NCI-H2171 (cell line): ENCODE measurements at places on chromosomes 4 and X.
A peak's percentile ranks its signal among the peaks of the same experiment; 100 is the strongest.

DNA sequence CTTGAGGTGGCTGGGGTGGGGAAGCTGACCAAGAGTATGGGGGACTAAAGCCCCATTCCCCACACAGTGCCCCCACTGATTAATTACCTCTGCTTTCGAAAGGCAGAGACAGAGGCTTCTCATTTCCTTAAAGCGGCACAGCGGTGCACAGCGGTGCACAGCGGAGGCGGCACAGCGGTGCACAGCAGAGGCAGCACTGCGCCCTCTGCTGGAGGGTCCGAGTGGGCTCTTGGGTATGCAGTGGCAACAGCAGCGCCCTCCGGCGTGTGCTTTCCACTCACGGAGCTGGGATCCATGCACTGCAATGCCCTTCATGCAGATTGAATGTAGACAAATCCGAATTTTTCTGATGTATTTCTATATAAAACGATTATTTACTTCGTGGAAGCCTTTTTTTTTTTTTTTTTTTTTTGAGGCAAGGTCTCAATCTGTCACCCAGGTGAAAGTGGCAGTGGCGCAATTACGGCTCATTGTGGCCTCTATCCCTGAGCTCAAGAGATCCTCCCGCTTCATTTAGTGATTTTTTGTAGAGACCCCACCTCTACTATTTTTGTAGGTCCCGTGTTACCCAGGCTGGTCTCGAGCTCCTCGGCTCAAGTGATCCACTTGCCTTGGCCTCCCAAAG, 19.7 kb upstream of the PRPS2 start:
- no peak for DNase-seq

- DNase-seq = no peak
Measured at GRCh38 chr4:2269618-2270163, 7.8 kb upstream of the MXD4 start.

DNA sequence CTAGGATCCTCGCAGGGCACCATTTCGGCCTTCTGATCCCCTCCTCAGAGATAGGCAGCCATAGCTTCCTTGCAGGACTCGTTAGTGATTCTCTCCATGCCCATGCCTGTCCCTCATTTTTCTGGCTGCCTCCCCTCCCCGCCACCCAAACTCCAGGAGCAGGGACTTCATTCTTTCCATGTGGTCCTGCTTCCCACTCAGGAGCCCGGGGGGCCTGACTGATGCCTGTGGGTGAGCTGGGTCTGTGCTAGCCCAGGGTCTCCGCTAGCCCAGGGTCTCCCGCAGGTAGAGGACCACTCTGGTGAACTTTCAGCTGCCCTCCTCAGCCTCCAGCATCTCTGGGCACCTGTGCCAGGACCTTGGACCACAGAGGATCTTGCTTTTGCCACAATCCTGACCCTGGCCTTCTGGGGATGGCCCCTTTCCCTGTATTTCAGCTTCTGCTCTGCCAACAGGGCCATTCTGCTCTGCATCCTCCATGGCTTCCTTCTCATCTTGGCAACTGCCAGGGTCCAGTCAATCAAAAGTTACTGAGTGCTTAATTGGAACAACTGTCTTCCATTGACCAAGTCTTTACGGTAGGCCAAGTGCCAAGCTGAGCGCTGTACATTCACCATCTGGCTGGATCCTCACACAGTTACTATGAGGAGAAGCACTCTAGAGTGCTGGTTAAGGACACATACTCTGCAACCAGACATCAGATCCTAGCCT, 152.2 kb downstream of the EFNB1 start:
- no peak for DNase-seq

DNA sequence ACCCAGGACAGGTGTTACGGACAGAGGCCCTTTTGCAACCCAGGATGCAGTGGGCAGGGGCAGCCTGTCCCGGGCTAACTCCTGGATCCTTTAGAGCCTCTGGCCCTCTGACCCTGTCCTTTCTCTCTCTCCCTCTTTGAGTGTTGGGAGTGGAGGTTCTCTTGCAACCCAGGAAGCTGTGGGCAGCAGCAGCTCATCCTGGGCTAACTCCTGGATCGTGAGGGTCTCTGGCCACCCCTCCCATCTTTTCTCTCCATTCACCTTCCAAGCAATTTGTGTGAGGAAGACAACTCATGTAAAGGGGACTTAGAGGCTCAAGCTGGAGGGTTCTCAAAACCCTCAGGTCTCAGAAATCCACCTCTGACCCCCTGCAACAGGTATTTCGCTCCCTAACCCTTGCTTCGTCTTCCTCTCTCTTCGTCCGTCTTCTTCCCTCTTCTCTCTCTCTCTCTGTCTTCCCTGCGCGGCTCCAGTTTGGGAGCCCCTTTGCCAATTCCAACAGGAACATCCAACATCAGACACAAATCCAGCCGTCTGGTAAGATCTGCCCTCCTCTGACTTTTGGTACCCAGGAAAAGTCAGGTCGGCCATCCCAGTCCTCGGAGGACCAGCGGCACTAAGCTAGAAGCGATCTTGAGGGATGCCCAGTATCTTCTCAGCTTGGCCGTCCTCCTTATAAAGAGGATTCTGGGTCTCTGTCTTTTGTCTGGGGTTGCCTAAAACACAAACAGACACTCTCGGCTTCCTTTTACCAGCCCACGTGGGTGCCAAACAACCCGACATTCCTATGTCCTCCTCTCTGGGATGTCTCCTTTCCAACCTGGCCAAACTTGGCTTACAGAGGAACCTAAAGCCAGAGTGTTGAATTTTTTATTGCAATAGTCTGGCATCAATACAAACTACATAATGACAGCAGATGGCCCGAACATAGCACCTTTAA, 7.9 kb downstream of the ASMTL start:
- DNase-seq = no peak

DNA sequence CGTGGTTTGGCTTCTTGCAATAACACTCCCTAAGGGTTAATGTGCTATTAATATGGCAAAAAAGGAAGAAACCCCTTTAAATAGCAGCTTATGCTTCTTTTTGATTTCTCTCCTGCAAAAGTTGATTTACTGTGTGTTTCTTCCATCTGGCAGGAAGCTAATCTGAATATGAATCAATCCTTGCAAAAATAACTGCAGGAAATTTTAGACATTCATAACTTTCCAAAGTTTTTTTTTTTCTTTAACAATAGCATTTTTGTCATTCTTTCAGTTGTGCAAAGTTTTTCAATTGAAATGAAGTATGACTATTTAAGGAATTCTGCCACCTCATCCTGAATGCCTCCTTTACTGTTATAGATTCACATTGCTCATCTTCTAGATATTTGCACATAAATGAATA, 115.6 kb downstream of the SPANXA1 start:
- DNase-seq = no peak

- DNase-seq = no peak
Measured at GRCh38 chrX:545452-545885, 85.1 kb upstream of the SHOX start.

GRCh38 chr4:169209388-169209883, 61.3 kb downstream of the SH3RF1 start:
- DNase-seq = no peak

DNA sequence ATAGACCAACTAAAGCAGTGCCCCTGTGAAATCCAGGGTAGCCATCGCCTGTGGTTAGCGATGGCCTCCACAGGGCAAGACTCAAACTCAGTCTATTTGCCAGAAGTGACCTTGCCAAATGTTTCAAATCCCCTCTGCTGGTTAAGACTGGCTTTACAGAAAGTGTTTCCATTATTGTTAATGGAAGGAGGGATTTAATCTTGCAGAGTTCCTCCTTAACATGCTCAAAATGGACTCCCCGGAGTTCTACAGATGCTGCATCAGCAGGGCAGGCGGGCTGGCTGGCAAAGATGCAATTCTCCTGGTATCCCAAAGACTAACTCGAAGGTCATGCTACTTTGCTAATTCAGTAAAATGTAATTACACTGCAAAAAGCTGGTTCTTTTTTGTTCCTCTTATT, 313.0 kb upstream of the SLC7A11 start:
- no peak for DNase-seq

GRCh38 chr4:45985038-45985437, 138.8 kb downstream of the GABRG1 start:
- DNase-seq = no peak

DNA sequence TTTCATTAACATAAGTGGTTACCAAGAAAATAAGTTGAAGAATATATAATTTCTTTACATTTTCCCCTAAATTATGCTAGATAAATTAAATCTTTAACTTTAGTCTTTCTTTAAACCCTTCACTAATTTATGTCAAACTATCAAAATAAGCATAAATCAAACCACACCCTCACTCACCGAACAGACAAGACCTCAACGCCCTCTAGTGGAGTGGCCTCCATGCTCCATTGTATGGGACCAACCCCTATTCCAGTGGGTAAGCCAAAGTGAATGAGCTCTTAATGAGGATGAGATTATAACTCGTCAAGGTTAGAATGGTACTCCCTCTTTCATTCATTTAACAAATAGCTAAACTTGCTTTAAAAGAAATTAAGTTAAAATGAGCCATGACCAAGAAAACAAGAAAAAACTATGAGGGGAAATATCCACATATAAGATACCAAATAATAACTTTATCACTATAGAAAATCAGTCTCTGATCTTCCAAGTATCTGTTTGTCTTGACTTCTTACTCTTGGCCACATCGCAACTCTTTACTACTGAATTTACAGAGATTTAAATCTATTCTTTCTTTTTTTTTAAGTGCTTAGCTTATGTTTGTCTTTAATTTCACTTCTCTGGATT, 15.6 kb upstream of the BBS12 start:
- DNase-seq = no peak

DNA sequence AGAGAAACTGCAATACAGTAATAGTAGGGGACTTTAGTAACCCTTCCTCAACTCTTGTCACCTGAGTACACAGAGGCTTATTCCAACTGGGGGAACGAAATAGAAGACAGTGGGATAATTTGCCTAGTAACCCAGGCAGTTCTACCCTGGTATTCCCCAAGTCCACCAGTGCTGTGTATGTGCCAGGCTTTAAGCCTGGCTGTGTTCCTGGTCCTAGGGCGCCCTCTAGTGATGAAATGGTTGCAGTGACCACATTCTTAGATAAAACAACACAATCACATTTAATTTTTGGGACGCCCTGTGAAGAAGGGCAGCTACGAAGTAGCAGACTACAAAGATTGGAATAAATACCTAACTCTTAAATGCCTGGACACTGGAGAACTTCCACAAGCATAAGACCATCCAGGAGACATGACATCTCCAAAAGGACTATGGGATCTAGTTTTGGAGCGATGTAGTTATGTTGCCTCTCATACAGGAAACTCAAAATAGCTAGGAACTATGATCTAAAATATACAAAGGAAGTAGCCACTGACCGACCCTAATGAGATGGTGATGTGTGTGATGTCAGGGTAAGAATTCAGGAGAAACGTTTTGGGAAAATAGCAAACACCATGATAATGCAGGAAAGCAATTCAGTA, 288.5 kb upstream of the ZCCHC13 start:
- DNase-seq = peak; percentile 2

- DNase-seq = no peak
Measured at GRCh38 chrX:138877746-138878145, 166.2 kb upstream of the FGF13 start.

- no peak for DNase-seq
Measured at GRCh38 chr4:119303587-119304305, 18.2 kb downstream of the FABP2 start.

GRCh38 chrX:130563476-130563875, 161.7 kb downstream of the RBMX2 start:
- DNase-seq = no peak

GRCh38 chr4:138789796-138790195, 225.8 kb upstream of the NOCT start:
- no peak for DNase-seq

DNA sequence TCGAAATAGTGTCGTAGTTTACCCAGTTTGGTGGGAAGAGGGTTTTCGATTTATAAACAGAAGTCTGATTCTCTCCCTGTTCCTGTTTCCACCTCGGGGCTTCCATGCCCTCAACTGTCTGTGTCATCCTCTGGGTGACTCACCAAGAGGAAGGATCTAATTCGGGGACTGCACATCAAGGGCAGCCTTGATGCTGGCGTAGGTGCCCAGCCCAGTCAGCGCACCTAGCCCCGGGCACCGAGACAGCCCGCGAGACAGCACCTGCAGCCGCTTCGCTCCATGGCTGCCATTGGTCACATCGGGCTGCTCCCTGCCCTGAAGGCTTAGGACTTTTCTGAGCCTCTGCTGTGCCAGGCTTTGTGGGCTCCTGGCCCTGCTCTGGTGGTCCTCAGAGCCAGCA, 7.7 kb downstream of the ABCD1 start:
- no peak for DNase-seq

- DNase-seq = no peak
Measured at GRCh38 chrX:154727871-154728270, 23.0 kb downstream of the GAB3 start.

- no peak for DNase-seq
Measured at GRCh38 chr4:81049907-81050306, 19.4 kb downstream of the BMP3 start.

- no peak for DNase-seq
Measured at GRCh38 chrX:40883021-40883619, 147.8 kb upstream of the MED14 start.

DNA sequence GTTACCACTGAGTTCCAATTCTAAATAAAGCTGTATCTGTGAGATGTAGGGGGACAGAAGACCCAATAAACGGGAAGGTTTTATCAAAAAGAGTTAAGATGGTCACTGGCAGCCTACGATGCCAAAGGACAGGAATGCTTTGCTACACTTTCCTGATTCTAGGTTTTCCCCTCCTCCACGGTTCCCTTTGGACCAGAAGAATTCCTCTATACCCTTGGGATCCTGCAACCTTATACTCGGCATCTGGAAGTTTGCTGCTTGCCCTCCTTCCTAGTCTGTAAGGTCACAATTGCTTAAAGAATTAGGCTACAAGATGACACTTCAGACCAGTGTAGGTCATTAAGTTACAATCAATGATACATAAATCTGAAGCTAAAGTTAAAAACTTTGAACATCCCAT, 64.3 kb downstream of the SCML2 start:
- peak; percentile 32 for DNase-seq

DNA sequence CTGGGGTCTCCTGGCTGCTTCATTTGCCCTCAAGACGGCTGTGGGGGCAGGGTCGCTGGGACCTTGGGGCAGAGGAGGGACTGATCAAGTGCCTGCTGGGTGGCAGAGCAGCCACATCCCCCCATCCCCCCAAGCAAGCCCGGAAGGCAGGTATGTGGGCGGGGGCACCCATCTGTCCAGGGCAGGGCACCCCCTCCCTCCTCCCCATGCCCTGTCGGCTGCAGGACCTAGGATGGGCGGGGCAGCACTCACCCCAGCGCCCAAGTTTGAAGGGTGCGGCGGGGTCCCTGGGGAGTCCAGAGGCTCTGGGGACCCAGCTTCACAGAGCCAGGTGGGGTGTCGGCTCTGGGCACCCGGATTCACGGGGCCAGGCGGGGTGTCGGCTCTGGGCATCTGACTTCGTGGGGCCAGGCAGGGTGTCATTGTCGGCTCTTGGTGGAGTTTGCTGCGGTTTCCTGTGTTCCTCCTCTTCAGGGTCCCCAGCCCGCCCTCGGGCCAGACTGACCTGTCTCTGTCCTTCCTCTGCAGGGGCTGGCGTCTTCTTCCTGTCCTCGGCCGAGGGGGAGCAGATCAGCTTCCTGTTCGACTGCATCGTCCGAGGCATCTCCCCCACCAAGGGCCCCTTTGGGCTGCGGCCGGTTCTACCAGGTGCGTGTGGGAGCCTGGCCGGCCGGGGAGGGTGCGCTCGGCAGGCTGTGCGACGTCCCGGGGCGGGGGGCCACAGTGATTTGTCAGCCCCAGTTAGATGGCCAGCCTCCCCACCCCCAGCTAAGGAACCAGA, 22.1 kb downstream of the DOK7 start:
- DNase-seq = no peak

- DNase-seq = no peak
Measured at GRCh38 chrX:148290931-148291330, 209.5 kb upstream of the AFF2 start.

GRCh38 chr4:153112041-153112441, 92.2 kb upstream of the TRIM2 start:
- no peak for DNase-seq
